ENCODE measurements at places on chromosomes 1 and 21.

- no peak for DNase-seq
These were observed 160.5 kb upstream of the CACYBP start for GRCh38 chr1:174839211-174839610.

- DNase-seq: no peak
These were observed 116.8 kb downstream of the ATP6V1G3 start for GRCh38 chr1:198423673-198424072.

DNA sequence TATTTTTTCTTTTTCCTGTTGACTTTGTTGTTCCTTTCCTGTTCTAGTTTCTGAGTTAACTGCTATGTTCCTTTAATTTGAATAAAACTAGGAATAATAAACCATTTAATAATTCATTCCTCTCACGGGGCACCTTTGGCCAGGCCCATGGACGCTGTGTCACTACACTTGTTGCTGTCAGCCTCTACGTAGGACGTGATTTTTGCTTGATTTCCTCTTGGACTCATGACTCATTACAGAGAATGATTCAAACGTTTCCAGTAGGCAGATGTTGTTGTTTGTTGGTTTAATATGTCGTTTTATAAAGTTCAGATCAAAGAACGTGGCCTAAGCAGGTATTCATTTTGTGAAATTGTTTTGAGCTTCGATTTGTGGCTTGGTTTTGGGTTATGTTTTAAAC is 9.1 kb upstream of the SLC19A1 start:
- DNase-seq: no peak

DNA sequence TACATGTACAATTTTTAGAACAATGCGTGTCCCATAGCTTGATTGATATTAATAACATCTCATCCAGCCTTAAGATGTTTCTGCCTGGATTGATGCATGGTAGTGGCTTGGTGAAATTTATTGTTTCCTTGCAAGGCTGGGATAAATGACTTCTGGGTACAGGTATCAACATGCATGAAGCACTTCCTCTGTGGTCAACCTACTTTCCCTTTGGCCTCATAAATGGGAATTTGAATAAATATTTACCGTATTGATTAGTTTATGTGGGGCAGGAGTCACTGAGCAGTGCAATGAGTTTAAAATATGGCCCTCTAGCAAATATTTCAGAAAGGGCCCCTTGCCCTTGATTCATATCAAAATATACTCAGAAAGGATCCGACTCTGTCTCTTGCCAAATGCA is 83.9 kb upstream of the KCNE2 start:
- DNase-seq: no peak

- DNase-seq: no peak
These were observed 61.5 kb upstream of the F3 start for GRCh38 chr1:94602802-94603625.

GRCh38 chr1:167165948-167166689 is 54.6 kb upstream of the POU2F1 start:
- no peak for DNase-seq

GRCh38 chr21:28256420-28256831 is 736.3 kb downstream of the LTN1 start:
- DNase-seq: no peak

DNA sequence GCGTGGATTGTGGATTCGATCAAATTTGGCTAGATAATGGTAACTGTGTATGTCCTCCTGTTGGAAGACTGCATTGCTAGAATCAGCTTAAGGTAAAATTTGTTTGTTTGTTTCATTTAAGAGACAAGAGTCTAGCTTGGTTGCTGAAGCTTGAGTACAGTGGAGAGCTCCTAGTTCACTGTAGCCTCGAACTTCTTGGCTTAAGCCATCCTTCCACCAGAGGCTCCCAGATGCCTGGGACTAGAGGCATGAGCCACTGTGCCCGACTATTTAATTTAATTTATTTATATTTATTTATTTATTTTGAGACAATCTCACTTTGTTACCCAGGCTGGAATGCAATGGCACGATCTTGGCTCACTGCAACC is 1.5 kb downstream of the PHACTR4 start:
- DNase-seq: no peak

DNA sequence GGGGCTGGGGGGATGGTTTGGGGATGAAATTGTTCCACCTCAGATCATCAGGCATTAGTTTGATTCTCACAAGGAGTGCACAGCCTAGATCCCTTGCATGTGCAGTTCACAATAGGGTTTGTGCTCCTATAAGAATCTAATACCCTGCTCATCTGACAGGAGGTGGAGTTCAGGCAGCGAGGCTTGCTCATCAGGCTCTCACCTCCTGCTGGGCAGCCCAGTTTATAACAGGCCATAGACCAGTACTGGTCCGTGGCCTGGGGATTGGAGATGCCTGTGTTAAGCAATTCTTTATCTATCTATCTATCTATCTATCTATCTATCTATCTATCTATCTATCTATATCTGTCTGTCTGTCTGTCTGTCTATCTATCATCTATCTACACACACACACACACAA is 525.3 kb upstream of the DAB1 start:
- no peak for DNase-seq

- no peak for DNase-seq
These were observed 23.2 kb downstream of the SLC27A3 start for GRCh38 chr1:153798468-153798780.

DNA sequence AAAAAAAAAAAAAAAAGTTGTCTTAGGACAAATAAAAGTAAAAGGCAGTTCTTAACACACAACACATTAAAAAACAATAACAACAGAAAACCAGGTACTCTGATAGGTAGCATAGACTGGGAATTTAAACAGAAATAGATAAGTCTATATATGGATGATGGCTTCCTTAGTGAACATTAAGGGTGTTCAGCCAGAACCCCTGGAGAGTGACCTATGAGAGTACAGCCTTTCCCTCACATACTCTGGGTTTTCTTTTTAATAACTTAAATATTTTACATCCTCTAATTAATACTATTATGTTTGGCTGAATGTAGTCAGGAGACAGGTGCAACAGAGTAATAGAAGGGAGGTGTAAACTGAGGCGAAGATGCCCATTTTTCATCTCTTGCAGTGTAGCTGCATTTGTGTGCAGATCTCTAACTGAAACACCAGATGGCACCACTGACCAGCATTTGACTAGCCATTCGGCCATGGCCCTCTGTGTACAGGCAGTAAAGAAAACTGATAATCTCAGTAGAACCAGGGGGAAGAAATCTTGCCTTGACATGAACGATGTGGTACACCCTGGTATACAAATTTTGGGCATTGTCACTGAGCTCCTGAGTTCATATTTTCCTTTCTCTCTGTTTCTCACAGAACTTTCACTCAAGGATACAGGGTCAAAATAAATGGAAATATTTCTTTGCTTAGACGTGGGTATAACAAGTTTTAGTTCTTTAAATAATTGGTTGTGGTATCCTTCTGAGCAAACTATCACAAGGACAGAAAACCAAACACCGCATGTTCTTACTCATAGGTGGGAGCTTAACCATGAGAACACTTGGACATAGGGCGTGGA is 7.6 kb downstream of the TTF2 start:
- DNase-seq: no peak

- no peak for DNase-seq
These were observed 30.9 kb downstream of the ATP1B1 start for GRCh38 chr1:169137357-169137756.

GRCh38 chr1:41033272-41033671 is 11.7 kb upstream of the SLFNL1 start:
- no peak for DNase-seq
